ENCODE measurements at places on chromosomes 7 and 10.

DNA sequence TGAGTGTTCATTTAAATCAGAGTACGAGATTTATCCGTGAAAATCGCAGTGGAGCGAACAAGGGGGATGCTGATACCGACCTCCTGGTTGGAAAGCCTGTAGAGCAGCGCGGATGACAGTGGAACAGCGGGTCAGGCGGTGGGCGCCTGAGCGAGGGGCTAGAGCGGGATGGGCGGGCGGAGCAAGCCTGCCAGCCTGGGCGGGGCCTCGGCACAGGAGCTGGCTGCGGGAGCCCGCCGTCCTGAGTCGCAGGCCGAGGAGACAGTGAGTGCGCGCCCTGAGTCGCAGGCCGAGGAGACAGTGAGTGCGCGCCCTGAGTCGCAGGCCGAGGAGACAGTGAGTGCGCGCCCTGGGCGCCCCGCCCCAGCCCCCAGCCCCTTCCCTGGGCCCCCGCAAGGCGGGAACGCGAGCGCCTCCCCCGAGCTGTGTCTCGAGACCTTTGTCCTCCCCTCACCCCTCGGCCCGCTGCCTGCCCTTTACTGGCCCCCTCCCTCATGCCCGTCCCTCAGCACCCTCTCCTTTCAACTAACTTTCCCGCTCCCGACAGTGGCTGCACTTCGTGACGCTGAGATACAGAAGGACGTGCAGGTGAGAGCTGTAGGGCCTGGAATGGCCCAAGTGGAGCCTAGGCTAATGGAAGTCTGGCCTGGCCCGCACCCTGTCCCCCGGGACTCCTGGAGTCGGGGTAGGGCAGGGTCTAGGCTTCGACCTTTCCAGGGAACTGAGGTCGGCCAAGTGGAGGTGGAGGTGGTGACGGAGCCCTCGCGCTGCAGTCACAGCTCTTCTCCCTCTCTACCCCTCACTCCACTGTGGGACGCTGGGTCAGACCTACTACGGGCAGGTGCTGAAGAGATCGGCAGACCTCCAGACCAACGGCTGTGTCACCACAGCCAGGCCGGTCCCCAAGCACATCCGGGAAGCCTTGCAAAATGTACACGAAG, at the start of gene AS3MT:
TSS of gene AS3MT (plus strand) at position 213 of the 941 bp plus-strand sequence. CDS start at position 336, 123 bp downstream.
- peak; percentile 49 for DNase-seq

DNA sequence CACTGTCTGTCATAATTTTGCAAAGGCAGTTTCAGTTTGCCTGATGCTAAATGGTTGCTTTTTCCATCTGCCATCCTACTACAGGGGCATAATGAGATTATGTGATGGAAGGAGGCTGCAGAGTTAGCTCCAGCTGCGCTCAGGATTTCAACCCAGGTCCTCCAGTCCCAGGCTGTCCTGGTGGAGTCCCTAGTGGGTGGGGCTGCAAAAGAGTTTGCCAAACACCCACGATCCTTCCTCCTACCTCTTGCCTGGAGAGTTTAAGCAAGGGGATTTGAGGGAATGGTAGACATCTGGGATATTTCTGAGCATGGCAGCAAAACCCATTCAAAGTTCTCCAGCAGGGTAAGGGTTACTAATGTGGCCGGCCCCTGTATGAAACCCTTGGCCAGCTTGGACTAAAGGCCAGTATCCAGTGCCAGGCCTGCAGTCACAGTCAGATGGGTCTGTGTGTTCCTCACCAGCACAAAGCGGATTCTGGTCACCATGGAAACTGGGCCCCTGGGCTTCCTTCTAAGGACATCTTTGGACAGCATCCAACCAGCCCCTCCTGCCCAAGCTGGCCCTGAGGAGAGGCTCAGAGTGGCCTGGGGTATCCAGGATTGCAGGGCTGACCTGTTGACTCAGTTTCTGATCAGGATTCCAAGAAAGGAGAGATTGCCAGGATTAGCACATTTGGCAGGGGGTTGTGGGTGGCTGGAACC, 42.7 kb upstream of the CHST3 start:
- no peak for DNase-seq

GRCh38 chr7:86745013-86745745, 101.5 kb downstream of the GRM3 start:
- DNase-seq, result no peak

DNA sequence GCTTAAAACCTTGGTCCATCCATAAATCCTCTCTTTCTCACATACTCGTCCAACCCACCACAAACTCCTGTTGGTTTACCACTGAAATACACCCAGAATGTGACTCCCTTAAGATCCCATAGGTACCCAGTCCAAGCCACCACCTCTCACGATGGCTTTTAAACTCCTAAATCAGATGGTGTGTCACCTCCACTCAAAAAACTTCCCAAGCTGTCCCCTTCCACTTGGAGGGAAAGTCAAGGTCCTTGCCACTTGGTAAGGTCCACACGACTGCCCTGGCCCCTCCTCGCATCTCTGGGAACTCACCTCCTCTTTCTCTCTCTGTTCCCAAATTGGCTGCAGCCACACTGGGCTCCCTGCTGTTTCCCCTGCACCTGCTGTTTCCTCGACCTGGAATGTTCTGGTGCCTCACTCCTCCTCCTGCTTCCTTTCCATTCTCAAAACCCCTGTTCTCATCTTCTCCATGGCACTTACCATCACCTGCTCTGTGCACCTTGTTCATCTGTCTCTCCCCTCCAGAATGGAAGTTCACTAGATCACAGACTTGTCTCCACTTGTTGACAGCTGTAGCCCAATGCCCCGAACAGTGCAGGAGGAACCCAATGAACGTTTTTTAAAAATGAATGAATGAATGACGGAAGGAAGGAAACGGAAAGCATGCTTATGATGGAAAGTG, 23.0 kb downstream of the ZFAND2A start:
- no peak for DNase-seq

All from EL (cell line).